ENCODE measurements at places on chromosomes 13 and 19. TPM values are rescaled to one million over a fixed set of nuclear protein-coding genes. Genes with fewer than 3 reads are reported as not detected.

The CPT1C gene
- polyA plus RNA-seq: 20.0 TPM

The CCDC122 gene
- 2.0 TPM for polyA plus RNA-seq

The ZNF888 gene
- 2.4 TPM for polyA plus RNA-seq

The MARK4 gene
- polyA plus RNA-seq: 19.5 TPM

The TGDS gene
- 14.4 TPM for polyA plus RNA-seq

- DNase-seq: no peak
Observed at GRCh38 chr13:112159575-112160547, 92.9 kb downstream of the SOX1 start.

GRCh38 chr13:99287551-99287950 is 19.6 kb downstream of the GPR183 start:
- no peak for DNase-seq

GRCh38 chr19:58394821-58395219 is 636 bp upstream of the RNF225 start:
- DNase-seq: no peak

DNA sequence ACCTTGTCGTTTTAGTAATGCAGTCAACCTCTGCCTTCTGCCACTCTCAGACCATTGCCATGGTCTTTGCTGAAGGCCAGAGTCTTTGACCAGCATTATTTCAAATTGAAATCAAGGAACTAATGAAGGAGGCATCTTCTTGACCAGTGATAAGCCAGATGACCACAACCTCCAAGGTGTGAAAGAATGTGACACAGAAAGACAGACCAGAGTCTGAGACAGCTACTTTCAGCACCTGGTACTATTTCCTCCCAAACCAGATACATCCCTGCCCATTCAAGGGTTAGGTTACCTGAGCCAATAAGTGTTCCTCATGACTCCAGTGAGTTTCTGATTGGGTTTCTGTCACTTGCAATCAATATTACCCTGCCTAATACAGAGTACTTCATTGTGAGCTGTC is 20.3 kb upstream of the RNASEH2B start:
- DNase-seq: no peak

DNA sequence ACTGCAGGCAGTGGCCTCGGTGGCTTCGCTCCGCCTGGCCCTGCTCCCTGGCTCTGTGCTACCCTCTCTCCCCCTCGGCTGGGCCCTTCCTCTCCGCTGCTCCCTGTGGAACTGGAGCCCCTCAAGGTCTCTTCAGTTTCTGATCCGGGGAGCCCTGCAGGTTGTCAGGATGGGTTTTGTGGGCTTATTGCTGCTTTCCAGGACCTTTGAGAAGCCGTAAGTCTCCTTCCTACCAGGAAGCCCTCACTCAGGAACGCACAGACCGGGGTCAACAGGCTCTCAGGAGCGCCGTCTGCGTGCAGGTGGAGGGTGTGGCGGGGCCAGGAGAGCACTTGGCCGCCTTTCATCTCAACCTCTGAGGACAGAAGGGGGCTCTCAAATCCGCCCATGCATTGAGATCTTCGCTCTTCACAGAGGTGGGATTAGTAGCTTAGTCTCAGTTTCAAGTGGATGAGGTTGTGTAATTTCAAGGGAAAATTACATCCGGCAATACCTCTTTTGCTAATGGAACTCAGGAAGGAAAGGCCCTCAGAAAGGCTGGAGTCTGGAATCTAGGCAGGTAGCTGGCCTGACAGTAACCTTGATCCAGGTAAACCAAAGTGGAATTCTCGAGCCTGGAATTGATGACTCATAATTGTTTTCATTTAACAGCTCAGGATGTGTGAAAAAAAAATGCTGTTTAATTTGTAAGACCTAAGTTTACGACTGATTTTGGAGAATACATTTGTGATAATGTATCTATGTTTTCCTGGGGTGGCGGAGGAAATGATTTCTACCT is 102.0 kb downstream of the ATP11A start:
- DNase-seq: no peak

DNA sequence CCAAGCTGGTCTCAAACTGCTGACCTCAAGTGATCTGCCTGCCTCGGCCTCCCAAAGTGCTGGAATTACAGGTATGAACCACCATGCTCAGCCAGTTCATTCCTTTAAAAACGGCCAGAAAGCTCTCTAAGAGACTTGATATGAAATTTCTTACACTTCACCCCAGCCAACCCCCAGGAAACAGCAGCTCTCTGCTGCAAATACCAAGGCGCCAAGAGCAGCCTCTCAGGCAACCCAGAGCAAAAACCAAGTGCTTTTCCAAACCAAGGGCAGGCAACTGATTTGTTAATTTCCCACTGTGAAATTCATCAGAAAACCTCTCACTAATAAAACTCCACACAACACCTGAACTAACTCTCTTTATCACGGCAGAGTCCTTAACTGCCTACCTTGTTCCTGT is 44.9 kb downstream of the LATS2 start:
- DNase-seq: no peak

GRCh38 chr19:8046569-8047165 is 5.9 kb upstream of the CCL25 start:
- DNase-seq: no peak

DNA sequence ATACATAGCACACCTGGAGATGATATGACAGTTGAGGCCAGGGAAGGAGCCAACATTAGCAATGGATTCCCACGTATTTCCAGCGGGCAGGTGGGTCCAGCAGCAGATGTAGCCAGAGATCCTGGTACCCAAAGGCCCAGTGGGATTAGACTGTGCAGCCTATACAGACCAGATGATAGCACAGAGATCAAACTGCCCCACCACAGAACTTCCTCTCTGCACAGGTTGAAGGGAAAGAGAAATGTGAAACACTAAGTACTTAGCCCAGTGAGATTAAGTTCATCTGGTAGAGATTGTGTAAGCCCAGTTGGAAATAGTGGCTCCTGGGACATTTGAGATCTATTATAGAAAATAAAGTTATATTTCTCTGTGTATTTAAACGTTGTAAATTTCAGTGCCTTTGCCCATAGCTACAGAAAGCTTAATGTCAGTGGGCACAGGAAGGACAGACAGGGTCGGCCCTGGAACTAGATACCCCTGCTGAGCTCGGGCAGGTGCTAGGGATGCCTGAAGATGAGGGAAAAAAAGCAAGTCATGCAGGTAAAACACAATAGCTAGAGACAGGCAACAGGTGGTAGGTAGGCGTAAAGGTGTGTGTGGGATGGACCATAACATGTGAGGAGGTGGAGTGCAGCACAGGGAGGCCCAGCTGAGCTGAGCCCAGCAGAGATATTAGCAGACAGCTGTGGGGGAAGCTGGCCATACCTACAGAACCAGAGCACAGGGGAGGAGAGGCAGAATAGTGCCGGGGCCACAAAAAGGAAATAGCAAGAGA is 27.3 kb upstream of the SPATA13 start:
- no peak for DNase-seq

- no peak for DNase-seq
Observed at GRCh38 chr13:101053301-101054093, 362.8 kb downstream of the NALCN start.

DNA sequence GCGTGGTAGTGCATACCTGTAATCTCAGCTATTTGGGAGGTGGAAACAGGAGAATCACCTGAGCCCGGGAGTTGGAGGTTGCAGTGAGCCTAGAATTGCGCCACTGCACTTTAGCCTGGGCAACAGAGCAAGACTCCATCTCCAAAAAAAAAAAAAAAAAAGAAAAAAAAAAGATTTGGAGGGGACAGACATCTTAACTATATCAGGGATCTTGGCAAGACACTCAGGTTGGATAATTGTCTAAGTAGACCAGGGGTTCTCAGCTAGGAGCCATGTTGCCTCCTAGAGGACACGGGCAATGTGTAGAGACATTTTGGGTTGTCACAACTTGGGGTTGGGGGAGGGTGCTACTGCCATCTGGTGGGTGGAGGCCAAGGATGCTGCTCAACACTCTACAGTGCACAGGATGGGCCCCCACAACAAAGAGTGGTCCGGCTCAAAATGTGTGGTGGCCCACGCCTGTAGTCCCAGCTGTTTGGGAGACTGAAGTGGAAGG is 1.9 kb upstream of the ZNF580 start:
- DNase-seq: peak; percentile 33

DNA sequence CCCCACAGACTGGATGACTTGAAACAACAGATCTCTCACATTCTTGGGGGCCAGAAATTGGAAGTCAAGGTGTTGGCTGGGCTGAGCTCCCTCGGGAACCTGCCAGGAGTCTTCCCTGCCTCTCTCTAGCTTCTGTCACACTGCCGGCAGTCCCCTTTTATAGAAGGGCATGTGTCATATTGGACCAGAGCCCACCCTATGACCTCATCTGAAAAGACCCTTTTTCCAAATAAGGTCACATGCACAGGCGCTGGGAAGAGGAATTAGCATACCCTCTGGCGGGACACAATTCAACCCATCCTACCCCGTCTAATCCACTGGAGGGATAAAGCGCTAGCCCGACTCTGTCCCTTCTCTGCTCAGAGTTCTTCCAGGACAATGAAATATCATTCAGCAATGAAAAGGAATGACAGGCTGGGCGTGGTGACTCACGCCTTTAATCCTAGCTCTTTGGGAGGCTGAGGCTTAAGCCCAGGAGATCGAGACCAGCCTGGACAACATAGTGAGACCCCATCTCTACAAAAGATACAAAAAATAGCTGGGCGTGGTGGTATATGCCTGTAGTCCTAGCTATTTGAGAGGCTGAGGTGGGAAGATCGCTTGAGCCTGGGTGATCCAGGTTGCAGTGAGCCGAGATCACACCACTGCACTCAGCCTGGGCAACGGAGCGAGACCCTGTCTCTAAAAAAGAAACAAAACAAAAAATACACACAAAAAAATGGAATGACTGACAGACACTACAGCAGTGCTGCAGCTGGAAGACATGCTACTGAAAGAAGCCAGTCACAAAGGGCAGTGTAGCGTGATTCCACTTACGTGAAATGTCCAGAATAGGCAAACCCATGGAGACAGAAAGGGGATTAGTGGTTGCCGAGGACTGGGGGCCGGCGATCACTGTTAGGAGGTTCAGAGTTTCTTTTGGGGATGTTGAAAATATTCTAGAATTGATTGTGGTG is 28.5 kb downstream of the MEIS3 start:
- no peak for DNase-seq

- no peak for DNase-seq
Observed at GRCh38 chr19:38879400-38879751, 1.3 kb upstream of the RINL start.

- DNase-seq: no peak
Observed at GRCh38 chr13:113748862-113749451, 10.1 kb upstream of the TMEM255B start.

- DNase-seq: no peak
Observed at GRCh38 chr13:47798194-47798593, 202.9 kb downstream of the SUCLA2 start.

GRCh38 chr13:81487151-81487550 is 1146.2 kb upstream of the SPRY2 start:
- DNase-seq: no peak

DNA sequence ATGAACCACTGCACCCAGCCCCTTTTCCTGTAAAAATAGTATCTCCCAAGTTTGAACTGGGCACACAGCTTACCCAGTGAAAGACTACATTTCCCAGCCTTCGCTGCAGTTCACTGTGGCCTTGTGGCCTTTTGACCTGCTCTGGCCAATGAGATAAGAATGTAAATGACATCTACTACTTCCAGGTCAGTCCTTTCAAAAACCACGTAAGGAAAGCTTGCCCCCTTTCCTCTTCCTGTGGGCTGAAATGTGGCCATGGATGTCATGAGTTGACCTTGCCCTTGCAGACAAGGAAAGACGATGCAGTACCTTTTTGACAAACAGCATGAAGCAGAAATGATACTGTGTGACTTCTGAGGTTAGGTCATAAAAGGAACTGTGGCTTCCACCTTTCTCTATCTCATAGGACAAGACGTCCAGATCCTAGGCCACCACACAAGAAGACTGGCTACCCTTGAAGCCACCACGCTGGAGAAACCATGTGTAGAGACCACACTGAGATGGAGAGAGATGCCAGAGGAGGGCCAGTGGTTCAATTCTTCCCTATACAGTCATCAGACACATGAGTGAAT is 19.9 kb downstream of the ACER1 start:
- DNase-seq: no peak

GRCh38 chr13:33740134-33740538 is 77.8 kb upstream of the RFC3 start:
- peak; percentile 92 for DNase-seq
